ENCODE measurements at places on chromosomes 2 and 18.

- no peak for DNase-seq
These were observed 69.1 kb downstream of the UXS1 start for GRCh38 chr2:106124905-106125549.

- no peak for DNase-seq
These were observed 80.3 kb downstream of the DYNAP start for GRCh38 chr18:54671291-54671881.

DNA sequence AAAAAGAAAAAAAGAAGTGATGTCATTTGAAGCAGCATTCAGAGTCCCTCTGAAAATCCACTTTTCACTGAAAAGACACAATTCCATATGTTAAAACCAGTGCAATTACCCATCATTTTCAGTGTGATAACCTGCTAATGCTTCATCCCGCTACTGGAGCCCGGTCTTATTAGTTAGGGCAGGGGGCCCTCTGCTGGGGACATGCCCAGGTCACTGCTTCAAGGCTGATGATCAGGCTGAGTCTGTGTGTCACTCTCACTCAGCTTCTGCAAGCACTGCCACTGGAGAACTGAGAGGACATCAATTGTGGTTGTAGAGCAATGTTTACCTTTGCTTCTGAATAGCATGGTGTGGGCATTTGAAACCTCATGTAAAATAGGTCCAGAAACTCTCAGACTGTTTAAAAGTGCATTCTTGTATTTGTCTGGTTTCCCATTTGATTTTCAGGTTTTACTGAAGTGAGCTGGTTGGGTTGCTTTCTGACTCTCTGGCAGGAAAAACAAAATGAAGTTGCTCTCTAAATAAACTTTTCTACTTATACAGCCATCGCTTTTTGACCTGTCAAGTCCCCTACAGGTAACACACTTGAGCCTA, 49.2 kb upstream of the NXPH2 start:
- DNase-seq, result no peak

- no peak for DNase-seq
These were observed 43.1 kb downstream of the MOGAT1 start for GRCh38 chr2:222714361-222715241.

DNA sequence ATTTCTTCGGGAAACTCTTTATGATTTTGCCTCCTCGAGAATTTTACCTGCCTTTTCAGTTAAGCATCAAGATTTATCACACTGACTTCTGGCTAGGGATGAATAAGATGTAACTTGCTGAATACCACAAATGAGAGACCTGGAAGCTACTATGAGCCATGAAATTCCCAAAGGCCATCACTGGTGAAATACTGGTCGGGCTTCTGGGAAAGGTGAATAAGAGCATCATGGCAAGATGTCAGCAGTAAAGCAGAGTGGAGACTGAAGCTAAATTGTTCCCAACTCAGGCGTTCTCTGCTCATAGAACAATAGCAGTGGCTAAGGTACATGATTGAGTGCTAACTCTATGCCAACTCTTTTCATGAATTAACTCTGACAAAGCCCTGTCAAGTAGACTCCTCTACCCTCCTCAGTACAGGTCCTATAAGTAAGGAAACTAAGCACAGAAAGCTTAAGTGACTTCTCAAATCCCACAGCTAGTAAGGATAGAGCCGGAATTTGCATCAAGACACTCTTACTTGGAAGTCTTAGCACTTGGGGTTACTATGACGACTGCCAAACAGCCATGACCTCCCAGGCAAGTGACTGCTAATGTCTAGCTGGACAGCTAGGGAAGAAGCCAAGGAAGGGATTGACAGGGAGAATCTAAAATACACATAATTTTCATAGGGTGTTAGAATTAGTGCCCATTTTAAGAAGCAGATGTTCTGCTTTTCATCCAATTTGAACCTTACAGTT, 22.7 kb upstream of the DSC3 start:
- no peak for DNase-seq

DNA sequence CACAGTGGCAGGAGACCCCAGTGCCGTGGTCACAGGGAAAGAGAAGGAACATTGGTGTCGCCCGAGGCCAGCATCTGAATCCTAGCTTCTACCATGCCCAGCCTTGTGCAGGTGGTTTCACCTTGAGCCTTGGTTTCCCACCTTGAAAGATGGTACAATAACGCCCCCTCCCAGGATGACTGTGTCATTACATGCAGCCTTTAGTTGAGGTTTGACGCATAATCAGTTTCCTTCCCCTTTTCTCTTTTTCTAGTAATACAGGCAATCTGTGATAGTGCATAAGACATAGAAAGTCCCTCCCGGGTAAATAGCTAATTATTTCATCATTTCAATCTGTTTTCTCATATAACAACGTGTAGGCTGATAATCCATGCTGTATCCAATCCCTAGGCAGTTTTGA, 29.8 kb upstream of the ZNF407 start:
- no peak for DNase-seq
